Naive thymus-derived CD4-positive, alpha-beta T cell (primary cell): ENCODE measurements at places on chromosomes 2 and 18.

- no peak for DNase-seq
Observed at GRCh38 chr18:50285631-50286321, 1.7 kb downstream of the CXXC1 start.

- no peak for DNase-seq
Observed at GRCh38 chr2:72524071-72524470, 301.8 kb downstream of the EXOC6B start.

- DNase-seq: no peak
Observed at GRCh38 chr2:42205337-42205736, 36.2 kb downstream of the EML4 start.

GRCh38 chr2:240786355-240786841, 33.6 kb downstream of the KIF1A start:
- DNase-seq: no peak

- no peak for DNase-seq
Observed at GRCh38 chr2:134762508-134762907, 43.7 kb upstream of the TMEM163 start.

- peak; percentile 37 for DNase-seq
Observed at GRCh38 chr2:127649100-127649611, 3.2 kb downstream of the GPR17 start.

DNA sequence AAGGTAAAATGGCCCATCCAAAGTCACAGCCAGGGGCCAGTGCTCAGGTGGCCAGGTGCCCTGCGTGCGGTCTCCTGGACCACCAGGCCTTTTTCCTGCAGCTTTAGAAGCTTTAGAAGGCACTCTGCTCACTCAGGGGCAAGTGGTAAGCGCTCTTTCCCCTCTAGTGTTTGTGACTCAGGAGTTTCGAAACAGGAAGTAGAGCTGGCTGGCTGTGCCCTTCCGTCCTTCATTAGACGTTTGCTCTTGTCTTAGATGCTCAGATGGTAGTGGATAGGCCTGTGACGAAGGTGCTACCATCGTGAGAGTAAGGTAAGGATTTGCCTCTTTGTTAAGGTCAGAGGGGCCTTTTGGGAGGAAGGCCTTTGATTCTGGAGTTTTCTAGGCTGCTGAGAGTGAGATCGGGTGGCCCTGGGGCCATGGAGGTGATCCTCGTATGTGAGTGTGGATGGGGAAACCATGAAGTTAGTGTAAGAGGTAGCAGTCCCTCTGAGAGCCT, at the start of gene CASP8:
Gene CASP8 (plus strand): TSS at position 235 of the 499 bp plus-strand sequence. CDS start 5,951 bp downstream, outside the sequence.
- peak; percentile 64 for DNase-seq

- no peak for DNase-seq
Observed at GRCh38 chr2:152766928-152767327, 48.5 kb downstream of the ARL6IP6 start.

DNA sequence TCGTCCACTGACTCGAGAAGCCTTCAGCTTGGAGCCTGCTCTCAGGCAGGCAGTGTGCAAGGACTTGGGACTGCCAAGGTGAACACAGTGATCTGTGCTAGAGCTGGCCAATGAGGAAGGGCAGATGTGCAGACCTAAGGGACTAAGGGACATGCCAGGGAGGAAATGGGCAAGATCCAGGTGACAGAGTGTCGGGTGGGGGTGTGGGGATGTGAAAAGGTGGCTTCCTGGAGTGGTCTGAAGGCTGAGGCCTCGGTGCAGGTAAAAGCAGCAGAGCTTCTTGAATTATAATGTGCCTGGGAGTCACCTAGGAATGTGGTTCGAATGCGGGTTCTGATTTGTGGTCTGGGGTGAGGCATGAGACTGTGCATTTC, 42.0 kb downstream of the STEAP3 start:
- no peak for DNase-seq

GRCh38 chr2:236687296-236687965, 117.8 kb downstream of the ACKR3 start:
- no peak for DNase-seq

DNA sequence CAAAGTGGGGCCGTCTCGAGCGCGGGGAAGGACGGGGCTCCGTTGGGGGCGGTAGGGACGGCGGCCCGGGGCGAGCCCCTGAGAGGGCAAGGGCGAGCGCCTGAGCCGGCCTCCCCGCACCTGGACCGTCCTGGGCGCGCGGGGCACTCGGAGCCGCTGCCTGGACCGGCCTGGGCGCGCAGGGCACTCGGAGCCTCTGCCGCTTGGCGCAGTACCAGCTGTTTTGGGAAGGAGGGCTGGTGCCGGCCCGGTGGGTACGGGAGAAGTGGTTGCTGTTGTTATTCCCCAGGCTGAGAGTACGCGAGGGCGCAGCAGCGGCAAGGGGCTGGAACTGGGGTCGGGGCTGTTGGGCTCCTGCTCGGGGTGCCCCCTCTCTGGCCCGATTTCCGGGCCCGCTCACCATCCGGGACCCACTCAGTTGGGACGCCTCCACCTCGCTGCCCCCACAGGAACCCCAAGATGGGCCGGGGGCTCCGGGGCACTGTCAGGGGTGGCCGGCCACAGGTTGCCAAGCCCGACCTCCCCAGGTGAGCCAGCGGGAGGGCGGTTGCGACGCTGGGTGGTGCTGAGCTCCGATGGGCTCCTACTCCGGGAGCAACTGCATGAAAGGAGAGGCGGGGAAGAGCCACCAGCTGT, 579 bp downstream of the ARHGEF4 start:
- no peak for DNase-seq

- DNase-seq: no peak
Observed at GRCh38 chr2:108139521-108139920, 100.2 kb upstream of the SULT1C3 start.

DNA sequence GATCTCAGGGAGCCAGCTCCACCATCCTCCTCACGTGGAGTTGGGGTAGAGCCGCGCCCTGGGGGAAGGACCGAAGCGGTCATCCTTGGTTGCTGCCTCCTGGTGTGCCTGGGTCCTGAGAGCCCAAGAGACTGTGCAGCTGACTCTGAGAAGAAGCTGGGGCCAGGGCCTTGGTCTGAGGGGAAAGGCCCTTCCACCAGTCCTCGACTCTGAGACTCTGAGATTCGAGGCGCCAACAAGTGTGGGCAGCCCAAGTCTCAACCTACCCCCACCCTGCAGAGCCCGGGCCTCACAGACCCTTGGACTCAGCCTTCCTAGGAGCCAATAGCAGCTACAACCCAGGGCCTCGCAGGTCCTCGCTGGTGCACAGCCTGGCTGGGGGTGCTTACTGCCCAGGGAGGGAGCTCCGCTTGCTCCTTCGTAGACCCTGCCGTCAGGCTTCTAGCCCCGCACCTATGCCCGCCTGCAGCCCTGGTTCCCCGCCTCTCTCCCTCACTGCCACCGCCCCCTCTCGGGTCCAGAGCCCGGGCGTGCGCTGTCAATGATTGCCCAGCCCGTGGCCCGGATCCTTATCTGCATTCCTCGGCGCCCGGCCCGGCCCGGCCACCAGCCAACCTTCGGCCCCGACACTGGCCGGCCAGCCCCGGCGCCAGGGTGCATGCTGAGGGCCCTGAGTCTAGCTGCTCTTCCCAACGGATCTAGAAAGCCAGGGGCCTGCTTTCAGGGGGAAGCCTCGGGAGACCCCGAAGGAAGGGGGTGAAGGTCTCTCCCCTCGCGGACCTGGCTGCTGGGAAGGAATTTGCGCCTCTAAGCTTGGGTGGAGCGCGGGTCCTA, 2.0 kb downstream of the IHH start:
- DNase-seq: no peak
